ENCODE measurements at places on chromosomes 16 and 17.

DNA sequence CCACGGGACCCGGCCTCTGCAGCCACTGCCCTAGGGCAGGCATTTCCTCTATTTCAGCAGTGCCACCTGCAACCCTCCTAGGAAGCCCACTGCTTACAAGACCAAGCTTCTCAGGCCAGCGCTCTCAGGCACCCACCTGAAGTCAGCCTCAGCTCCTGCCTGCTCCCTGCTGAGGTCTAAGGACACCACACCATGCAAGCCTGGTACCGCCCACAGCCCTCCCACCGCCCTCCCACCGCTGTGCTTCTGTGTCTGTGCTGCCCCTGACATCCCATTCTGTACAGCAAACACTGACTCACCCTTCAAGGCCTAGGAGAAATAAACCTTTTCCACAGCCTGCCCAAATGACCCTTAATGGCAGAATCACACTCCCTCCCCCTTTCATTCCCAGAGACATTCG is 6.3 kb downstream of the CLUH start:
- no peak for DNase-seq

DNA sequence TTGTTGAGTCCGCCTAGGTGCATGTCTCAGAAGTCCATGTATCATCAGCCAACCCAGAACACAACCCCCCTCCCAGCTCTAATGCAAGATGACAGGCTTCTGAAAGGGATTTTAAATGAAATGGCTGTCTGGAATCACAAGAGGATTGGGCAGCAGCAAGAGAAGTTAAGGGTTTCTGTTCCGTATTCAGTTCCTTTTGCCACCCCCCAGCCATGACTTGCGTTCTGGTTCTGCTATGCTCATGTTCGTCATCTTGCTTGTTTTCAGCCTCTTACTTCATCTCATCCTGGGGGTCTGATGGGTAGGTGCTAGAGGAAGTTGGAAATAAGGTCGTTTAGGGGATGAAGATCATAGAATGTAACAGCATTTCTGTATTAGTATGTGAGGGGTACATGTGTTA is 12.0 kb downstream of the MINK1 start:
- no peak for DNase-seq

DNA sequence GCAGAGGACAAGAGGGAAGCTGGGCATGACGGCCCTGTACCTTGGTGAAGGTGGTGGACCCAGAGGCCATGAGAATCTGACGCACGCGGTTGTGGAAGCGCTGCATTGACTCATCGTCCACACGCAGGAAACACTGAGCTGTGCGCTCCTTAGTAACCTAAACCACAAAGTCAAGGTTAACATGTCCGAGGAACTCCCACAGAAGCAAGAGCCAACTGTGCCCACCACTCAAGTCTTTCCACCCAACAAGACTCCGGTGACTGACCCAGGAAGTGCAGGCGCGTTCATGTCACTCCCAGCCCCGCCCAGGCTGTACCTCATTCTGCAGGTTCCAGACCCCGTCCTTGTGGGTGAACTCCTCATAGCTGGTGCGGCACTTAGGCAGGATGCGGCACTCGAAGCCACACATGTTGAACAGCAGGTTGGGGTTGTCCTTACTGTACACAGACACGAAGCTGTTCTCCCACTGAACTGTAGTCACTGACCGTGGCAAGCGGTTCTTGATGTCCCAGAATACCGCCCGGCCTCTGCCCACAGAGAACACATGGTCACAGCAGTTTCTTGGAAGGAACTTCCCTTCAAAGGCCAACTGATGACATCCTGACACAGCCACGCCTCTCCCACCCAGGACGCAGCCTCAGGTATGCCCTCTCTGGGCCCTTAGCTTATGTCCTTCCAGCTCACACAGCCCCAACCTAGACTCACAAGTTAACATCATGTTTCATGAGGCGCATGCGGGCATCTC is 11.5 kb downstream of the PRPF8 start:
- DNase-seq = no peak

DNA sequence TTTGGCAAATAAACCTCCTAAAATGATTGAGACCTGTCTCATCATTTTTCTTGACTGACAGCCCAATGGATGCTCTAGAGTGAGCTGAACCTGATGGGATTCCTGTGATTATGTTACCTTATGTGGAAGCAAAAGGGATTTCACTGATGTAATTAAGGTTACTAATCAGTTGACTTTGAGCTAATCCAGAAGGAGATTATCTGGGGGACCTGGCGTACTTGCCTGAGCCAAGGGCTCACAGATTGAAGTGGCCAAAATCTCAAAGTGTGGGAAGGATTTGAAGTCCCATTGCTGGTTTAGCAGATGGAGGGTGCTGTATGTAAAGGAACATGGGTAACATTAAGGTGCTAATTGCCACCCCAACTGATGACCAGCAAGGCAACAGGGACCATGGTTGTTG is 214.0 kb downstream of the CPPED1 start:
- no peak for DNase-seq

Measured in activated CD8-positive, alpha-beta memory T cell treated with anti-CD3 and anti-CD28 coated beads for 4 hours (primary cell).